ENCODE measurements at places on chromosomes 1 and 21. TPM values are rescaled to one million over a fixed set of nuclear protein-coding genes. Genes with fewer than 3 reads are reported as not detected.

DNA sequence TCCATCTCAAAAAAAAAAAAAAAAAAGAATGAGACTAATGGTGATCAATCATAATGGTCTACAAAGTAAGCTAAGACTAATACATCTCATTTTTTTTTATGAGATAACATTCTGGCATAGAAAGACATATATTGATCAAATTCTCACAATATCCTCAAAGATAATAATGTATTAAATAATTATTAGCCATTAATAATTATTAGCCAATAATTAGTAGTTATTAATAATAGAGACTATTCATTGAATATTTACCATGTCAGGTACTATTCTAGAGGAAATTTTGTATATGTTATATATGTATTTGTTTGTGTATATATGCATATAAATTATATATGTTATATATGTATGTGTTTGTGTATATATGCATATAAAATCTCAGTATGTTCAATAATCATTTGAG is 137.7 kb upstream of the PTBP2 start:
- H3K27me3 ChIP-seq = no peaks in the 10 kb centered on the region
- no peaks in the 10 kb centered on the region for H3K4me1 ChIP-seq
- no peak overlapping the region for H3K4me3 ChIP-seq
- no peaks in the 10 kb centered on the region for H3K36me3 ChIP-seq
- H3K27ac ChIP-seq = no peak overlapping the region

DNA sequence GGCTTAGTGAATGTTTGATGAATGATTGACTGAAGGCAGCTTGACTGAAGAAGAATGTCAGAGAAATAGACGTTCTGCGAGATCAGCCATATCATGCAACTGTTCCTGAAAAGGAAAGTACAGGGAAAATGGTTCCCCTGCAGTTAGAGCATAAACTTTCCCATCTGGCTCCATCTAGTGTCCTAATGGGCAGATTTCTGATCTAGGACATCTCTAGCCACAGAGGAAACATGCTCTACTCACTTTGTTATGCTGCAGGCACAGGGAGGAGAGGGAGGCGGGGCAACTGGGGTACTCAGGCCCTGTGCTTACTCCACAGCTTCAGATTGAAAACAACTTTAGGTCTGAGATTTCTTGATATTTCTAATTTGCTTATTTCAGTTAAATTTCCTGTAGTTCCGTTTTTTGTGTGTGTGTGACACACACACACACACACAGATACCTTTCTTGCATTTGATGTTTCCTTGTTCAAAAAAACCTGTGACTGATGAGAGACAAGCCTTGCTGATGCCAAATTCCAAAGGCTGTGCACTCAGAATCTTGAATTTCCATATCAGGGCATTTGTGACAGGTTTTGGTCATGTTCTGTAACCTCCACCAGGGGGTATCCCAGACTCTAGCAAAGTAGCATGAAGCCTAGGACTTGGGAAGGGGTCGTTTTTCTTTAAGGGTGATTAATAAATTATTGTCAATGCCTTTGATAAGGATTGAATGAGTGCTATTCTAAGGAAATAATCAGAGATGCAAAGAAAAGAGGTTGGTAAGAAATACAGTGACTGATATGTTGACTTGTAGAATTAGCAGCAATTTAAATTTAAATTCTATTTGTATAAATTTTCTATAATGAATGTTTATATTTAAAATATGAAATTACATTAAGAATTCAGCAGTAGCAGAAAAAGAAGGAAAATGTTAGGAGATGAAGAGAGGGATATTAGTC is 139.7 kb upstream of the BEND5 start:
- no peaks in the 10 kb centered on the region for H3K36me3 ChIP-seq
- DNase-seq = no peak
- H3K27ac ChIP-seq = no peak overlapping the region

- H3K4me3 ChIP-seq = no peak overlapping the region
- H3K27ac ChIP-seq = no peak overlapping the region
- no peak for DNase-seq
Measured at GRCh38 chr1:235873045-235873444, 6.3 kb upstream of the LYST start.

DNA sequence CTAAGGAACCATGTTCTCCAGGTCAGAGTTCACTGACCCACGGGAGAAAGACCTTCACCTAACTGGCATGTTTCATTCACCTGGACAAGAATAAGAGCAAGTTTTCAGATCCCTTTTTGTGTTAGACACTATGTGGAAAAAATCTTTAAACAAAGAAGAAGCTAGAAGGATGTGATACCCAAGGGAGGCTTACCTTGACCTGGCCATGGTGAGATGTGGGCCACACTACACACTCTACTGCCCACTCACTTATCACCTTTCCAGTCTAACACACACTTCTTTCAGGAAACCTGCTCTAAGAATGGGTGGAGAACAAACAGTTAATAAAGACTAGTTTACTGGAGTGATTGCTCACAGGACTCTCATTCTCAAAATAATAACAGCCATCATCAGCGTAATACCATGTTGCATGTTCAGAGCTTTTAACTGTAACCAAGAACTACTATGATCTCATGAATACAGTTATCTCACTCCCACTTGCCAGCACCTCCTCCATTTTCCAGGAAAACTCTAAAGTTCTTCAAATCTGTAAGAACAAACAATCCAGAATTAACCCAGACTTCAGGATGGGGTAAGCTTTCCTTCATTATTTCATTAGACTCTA is 1.4 kb downstream of the RGS8 start:
- H3K36me3 ChIP-seq = no peaks in the 10 kb centered on the region
- H3K4me3 ChIP-seq = no peak overlapping the region
- no peak overlapping the region for H3K27ac ChIP-seq

DNA sequence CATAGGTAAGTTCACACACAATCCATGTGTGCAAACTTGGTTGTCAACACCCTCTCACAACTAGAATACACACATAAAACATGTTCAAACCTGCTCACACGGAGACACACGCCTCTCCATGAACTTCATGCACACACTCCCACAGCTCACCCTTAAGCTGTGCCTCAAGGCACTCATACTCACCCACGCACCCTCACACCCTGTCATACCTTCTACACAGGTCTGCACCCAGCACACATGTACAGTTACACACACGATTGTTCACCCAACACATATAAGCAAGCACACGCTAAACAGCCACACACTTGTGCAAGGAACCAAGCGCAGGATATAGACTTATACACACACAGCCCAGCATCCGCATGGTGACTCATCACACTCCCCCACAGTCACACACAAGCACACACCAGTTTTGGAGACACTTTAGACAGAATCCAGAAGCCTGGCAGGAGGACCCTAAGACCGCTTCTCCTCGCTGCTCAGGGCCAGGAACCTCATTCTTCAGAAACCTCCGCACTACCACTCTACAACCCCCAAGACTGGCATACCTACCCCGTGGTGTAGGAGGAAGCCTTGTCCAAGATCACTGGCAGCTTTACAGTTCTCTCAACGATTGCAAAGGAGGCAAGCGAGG is 58.7 kb upstream of the ZC3H12A start:
- no peaks in the 10 kb centered on the region for H3K36me3 ChIP-seq
- DNase-seq = no peak
- H3K27ac ChIP-seq = no peak overlapping the region
- peaks cover 2% of the 10 kb centered on the region for H3K27me3 ChIP-seq
- H3K4me1 ChIP-seq = no peaks in the 10 kb centered on the region

DNA sequence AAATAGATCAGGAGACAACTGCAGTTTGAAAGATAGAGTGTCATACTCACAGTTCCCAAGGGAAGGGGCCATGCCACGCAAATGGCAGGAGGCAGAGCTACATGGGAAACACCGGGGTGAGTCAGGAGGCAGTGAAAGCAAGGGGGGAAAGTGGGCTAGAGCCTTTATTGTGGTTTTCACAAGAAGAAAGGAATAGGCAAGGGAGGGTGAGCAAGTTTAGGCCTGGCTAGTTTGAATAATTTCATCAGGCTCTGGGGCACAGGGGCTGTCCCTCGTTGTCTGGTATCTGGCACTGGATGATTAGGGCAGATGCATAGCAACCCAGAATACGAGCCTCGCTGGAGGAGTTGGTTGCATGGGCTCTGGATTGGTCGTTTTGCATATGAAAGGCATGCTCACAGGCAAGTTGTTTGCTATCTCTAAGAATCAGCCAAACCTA is 17.0 kb upstream of the ITLN2 start:
- no peak overlapping the region for H3K4me3 ChIP-seq
- H3K27ac ChIP-seq = no peak overlapping the region
- no peak for DNase-seq
- no peaks in the 10 kb centered on the region for H3K27me3 ChIP-seq
- H3K36me3 ChIP-seq = no peaks in the 10 kb centered on the region
- H3K4me1 ChIP-seq = no peaks in the 10 kb centered on the region

GRCh38 chr1:116900471-116901365 is 9.0 kb upstream of the PTGFRN start:
- no peak for DNase-seq
- H3K4me3 ChIP-seq = no peak overlapping the region
- no peak overlapping the region for H3K27ac ChIP-seq
- H3K27me3 ChIP-seq = no peaks in the 10 kb centered on the region
- no peaks in the 10 kb centered on the region for H3K36me3 ChIP-seq
- no peaks in the 10 kb centered on the region for H3K4me1 ChIP-seq

GRCh38 chr21:30620080-30620479 is 347 bp upstream of the KRTAP20-4 start:
- H3K27ac ChIP-seq = no peak overlapping the region
- no peaks in the 10 kb centered on the region for H3K36me3 ChIP-seq
- H3K27me3 ChIP-seq = no peaks in the 10 kb centered on the region
- no peaks in the 10 kb centered on the region for H3K4me1 ChIP-seq

DNA sequence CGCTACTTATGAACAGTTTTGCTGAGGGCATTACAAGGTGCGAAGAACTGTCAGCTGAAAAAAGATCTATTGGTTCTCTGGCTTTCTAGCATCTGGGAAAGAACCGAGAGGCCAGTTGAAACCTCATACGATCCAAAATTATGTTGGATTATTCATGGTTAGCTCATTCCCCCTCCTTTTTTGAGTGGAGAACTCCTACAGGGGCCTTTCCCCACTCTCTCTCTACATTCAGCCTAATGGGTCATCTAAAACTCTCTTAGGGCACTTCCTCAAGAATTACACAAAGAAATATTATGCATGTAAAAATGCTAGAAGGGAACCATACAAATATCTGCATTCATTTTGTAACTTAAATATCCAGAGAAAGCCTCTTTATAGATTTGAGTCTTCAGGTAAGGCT is 358.2 kb downstream of the ADGRL2 start:
- no peak overlapping the region for H3K4me3 ChIP-seq
- no peaks in the 10 kb centered on the region for H3K27me3 ChIP-seq
- DNase-seq = no peak
- H3K36me3 ChIP-seq = no peaks in the 10 kb centered on the region
- no peaks in the 10 kb centered on the region for H3K4me1 ChIP-seq
- no peak overlapping the region for H3K27ac ChIP-seq

DNA sequence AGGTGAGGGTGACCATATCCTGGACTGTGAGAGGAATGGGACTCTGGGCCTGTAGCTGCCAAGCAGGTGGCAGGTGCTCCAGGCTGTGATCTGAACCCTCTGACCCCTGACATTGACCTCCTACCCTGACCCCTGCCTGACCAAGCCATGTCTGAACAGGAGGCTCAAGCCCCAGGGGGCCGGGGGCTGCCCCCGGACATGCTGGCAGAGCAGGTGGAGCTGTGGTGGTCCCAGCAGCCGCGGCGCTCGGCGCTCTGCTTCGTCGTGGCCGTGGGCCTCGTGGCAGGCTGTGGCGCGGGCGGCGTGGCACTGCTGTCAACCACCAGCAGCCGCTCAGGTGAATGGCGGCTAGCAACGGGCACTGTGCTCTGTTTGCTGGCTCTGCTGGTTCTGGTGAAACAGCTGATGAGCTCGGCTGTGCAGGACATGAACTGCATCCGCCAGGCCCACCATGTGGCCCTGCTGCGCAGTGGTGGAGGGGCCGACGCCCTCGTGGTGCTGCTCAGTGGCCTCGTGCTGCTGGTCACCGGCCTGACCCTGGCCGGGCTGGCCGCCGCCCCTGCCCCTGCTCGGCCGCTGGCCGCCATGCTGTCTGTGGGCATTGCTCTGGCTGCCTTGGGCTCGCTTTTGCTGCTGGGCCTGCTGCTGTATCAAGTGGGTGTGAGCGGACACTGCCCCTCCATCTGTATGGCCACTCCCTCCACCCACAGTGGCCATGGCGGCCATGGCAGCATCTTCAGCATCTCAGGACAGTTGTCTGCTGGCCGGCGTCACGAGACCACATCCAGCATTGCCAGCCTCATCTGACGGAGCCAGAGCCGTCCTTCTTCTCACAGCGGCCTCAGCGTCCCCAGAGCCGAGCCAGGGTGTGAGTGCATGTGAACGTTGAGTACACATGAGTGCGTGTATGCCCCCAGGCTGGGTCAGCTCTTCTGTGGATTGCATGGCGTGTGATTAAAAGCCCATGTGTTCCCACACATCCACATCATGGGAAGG is 3.1 kb downstream of the TMEM125 start:
- no peak for DNase-seq
- peaks cover 20% of the 10 kb centered on the region for H3K27me3 ChIP-seq
- peaks cover 17% of the 10 kb centered on the region for H3K4me1 ChIP-seq
- no peak overlapping the region for H3K4me3 ChIP-seq
- no peak overlapping the region for H3K27ac ChIP-seq

GRCh38 chr1:168443899-168444298 is 99.9 kb downstream of the XCL2 start:
- no peak for DNase-seq
- no peaks in the 10 kb centered on the region for H3K27me3 ChIP-seq
- no peaks in the 10 kb centered on the region for H3K4me1 ChIP-seq
- H3K36me3 ChIP-seq = no peaks in the 10 kb centered on the region
- H3K4me3 ChIP-seq = no peak overlapping the region

DNA sequence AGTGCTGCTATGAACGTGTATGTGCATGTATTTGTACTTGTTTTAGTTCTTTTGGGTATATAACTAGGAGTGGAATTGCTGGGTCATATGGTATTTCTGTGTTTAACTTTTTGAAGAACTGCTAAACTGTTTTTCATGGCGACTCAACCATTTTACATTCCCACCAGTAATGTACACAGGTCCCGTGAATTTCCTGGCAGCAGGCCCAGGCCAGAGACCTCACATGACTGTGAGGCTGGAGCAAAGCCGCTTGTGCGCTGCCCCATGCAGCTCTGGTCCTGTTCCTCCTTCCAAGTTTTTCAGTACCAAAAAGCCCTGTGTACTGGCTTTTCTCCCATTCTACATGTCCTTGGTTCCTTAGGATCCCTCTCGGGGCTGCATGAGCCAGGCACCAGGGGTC is 29.6 kb downstream of the ACOT11 start:
- H3K27ac ChIP-seq = peak overlapping the region; percentile 88
- no peaks in the 10 kb centered on the region for H3K36me3 ChIP-seq
- peak; percentile 70 for DNase-seq
- H3K4me1 ChIP-seq = no peaks in the 10 kb centered on the region
- H3K27me3 ChIP-seq = no peaks in the 10 kb centered on the region
- no peak overlapping the region for H3K4me3 ChIP-seq

DNA sequence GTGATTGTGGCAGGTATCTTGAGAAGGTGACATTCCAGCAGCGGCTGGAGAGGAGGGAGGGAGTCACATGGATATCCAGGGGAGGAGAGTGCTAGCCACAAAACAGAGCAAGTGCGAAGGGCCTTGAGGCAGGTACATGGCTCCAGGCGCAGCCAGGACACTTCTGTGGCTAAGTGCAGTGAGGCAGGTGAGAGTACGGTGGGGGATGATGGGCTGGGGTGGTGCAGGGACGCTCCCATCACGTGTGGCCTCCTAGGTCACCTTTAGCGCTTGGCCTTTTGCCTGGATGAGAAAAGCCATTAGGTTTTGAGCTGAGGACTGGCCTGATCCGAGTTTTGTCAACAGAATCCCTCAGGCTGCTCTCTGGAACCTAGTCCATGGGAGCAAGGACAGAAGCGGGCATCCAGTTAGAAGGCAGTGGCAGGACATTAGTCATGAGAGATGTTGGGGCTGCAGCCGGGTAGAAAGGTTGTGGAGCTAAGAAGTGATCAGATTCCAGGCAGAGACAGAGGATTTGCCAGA is 31.6 kb downstream of the SMYD2 start:
- H3K27me3 ChIP-seq = no peaks in the 10 kb centered on the region
- H3K27ac ChIP-seq = no peak overlapping the region
- no peak overlapping the region for H3K4me3 ChIP-seq

Gene SPRR2F
- not detected for total RNA-seq

Gene LCE7A
- not detected for total RNA-seq

Gene LMX1A
- total RNA-seq = not detected

Gene LCE1B
- total RNA-seq = not detected
